Omental fat pad (tissue), 4 donors: ENCODE measurements at places on chromosomes 5 and 9. TPM values are rescaled to one million over a fixed set of nuclear protein-coding genes. Genes with fewer than 3 reads are reported as not detected.

PCDHB2 gene
- 2.3 TPM for total RNA-seq

GFI1B gene
- not detected for total RNA-seq

SPATA9 gene
- total RNA-seq, result 1.8 TPM

INSYN2B gene
- 6.9 TPM for total RNA-seq

OMD gene
- total RNA-seq, result 10.2 TPM

CCL21 gene
- 59.2 TPM for total RNA-seq

HRH2 gene
- total RNA-seq, result 13.6 TPM

PCDHAC1 gene
- 0.60 TPM for total RNA-seq

AFF4 gene
- total RNA-seq, result 118 TPM

OR1J2 gene
- not detected for total RNA-seq

TXNDC8 gene
- total RNA-seq, result not detected

HSPB3 gene
- total RNA-seq, result not detected

GRXCR2 gene
- not detected for total RNA-seq

PDGFRB gene
- total RNA-seq, result 141 TPM
